ENCODE measurements at places on chromosomes 4 and X.
A peak's percentile ranks its signal among the peaks of the same experiment; 100 is the strongest.

- peak; percentile 11 for DNase-seq
These were observed 25.7 kb downstream of the ACSL4 start for GRCh38 chrX:109707319-109707718.

DNA sequence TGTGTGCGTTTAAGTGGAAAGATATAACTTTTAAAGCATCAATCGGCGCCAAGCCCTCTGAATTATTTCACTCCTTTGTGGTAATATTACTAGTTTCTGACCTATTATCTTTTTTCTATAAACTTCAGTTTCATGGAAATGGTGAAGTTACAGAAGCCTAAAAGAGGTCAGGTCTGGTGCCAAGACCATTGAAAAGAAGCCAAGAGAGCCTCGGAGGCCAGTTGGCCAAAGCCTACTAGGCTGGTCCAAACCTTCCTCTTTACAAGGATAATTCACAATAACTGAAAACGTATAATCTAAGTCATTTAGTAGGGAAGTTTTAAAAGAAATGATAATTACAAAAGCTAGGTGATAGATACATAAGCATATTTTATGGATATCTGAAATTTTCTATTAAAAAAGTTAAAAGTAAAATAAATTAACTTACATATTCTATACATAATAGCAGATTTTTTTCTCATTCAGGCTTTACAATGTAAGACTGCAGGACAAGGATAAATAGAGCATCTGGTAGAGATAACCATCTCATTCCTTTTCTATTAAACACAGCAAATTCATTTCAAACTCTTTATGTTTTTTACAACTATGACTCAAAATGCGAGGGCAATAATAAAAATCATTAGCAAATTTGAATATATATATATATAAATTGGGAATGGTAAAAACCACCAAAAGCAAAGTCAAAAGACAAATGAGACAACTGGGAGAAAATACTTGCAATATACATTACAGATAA is 49.2 kb downstream of the WDFY3 start:
- DNase-seq, result no peak

GRCh38 chr4:139849219-139849618 is 183.6 kb downstream of the MGST2 start:
- DNase-seq, result no peak

DNA sequence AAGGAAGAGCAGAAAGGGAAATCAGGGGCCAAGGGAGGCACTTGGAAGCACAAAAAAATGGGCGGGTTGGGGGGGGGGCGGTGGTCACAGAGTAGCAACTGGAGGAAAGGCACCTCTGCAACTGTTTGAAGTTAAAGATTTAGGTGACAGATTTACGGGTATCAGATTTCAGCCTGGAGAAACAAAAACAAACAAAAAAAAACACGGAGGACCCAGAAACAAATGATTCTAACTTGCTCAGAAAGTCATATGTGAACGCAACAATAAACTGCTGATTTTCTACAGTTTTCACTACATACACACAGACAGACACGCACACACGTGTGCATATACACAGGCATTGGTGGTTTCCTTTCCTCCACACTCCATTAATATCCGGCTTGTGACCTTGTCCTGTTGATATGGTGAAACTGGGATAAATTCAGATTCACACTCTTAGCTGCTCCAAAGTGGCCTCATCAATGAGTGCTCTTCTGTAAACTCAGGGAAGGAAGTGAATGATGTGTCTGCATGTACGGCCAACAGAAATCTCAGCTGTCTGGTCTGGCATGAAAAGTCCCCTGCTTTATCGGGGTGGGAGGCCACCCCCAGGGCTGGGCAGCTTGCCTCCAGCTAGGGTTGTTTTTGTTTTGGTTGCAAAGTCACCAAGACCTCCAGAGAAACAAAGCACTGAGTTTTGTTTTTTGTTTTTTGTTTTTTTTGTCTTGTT is 54.3 kb downstream of the CHST7 start:
- no peak for DNase-seq

DNA sequence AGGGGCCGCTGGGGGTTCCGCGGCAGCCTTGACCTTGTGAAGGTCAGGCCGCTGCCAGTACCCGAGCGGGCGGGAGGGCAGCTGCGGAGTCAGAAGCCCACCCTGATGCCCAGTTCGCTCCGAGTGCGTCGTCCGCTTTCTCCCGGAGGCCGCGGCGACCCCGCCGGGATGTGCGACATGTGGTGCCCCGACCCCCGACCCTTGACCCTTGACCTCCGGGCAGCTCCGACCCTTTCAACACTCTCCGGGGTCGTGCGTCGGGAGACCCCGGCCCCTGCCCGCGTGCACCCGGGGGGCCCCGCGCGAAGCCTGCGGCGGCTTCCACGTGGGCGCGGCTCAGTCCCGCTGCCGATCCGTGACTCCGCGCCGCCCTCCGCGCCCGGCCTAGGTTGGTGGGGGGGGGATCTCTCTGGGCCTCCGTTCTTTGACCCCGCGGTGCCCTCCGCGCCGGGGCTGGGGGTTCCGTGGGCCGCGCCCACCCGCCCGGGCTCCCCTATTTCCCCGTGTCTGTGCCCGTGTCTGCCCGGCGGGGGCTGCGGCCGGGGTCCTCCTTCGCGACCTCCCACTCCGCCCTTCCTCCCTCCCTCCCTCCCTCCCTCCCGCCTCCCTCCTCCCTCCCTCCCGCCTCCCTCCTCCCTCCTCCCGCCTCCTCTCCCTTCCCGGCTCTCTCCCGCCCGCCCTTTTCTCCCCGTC is 609 bp upstream of the SLC25A6 start:
- no peak for DNase-seq

- DNase-seq, result no peak
These were observed 36.9 kb upstream of the TENM3 start for GRCh38 chr4:182206266-182206665.

DNA sequence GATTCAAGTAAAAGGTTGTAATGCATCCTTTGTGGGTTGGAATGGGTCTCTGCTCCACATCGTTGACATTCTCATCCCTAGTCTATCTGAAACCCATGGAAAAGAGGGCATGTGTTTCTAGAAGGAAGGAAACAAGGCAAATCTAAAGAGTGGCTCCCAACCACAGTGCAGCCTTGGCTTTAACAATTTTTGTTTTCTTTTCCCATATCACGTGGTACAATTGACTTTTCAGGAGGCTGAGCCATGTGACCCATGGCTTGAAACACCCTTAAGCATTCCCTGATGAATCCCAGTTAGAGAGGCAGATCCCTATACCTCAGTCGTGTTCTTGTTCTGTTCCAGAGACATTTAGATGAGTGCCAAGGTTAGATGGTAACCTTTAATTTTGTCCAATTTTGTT is 12.8 kb downstream of the DCUN1D4 start:
- DNase-seq, result no peak

DNA sequence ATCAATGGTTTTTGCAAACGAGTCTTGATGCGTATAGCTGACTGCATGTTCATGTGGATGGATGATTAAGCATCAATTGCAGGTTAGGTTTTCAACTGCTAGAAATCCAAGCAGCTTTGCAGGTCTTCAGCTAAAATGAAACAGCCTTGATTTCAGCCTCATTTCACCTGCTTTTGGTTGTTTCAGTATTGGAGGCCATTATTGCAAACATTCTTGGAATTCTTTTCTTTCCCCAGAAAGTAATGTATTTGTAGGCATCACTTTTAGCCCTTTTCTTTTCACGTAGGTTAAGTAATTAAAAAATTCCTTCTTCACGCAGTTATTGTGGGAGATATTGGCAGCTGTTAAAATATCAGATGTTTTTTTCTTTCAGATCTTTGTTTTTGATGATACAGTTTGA is 8.8 kb downstream of the ZAR1 start:
- no peak for DNase-seq

- no peak for DNase-seq
These were observed 40.3 kb downstream of the ATP2B3 start for GRCh38 chrX:153557618-153558355.

GRCh38 chr4:187603093-187604025 is 392.2 kb upstream of the ZFP42 start:
- DNase-seq, result no peak

DNA sequence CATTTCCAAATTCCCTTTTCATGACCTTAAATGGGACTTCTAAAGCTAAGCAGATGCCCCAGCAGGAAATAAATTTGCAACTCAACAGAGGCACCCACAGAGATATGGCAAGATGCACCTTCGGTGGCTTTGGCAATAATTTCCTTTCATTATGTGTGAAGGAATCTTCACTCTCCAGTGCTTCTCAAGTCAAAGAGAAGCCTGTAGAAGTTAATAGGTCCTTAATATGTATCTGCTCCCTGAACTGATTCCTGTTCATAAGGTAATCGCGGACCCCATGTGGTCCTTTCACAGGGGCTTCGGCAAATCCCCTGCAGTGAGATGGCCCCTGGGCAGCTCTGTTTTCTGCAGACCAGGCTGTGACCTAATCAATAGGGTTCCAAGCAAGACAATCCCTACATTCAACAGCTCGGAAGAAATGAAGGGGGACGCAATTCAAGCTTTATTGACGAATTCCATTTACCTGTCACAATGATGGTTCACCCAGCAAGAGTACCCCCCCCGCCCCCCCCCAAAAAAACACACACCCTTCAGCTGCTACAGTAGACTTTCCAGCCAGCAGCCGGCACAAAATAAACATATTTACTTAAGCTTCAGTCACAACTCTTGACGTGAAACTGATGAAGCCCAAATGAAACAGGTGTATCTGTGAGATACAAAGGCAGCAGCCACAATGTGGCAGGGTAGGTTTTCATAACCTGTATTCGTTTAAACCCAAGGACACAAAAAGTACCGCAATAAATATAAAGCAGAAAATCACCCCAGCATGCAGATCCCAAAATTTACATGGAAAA is 35.3 kb downstream of the FAT1 start:
- DNase-seq, result no peak

DNA sequence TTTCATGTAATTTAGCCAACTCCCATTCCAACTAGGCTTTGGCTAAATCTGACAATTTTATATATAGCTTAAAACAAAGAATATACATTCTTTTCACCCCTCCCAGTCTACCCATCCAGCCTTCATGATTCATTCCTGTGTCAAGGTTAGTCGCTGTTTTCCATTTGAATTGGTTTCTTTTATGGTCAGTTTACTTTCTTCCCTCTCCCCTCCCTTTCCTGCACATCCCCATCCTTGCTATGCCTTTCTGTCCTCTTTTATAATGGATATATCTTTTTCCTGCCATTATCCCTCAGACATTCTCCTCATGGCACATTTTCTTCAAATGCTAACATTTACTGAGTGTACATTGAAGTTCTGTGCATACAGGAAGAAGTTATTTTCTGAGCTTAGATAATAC is 4.7 kb downstream of the ZXDB start:
- DNase-seq, result no peak

GRCh38 chrX:69046996-69047490 is 118.2 kb downstream of the PJA1 start:
- no peak for DNase-seq

DNA sequence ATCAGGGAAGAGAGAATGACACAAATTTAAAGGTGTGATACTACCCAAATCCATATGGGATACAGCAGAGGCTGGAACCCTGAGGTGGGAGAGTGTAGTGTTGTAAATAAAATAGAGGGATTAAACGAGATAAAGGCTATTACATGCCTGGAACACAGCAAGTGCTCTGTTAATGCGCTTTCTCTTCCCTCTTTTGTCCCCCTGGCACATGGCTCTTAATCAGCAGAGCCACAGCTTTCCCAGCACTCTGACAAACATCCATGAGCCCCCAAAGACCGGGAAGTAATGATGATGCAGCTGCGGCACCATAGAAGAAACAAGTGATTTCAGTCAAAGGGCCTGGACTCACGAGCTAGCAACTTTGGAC is 85.9 kb downstream of the RASL11B start:
- DNase-seq, result no peak

- peak; percentile 18 for DNase-seq
These were observed 79.7 kb upstream of the PRPS2 start for GRCh38 chrX:12711435-12712040.

GRCh38 chrX:70292788-70293187 is 2.9 kb downstream of the KIF4A start:
- DNase-seq, result no peak

DNA sequence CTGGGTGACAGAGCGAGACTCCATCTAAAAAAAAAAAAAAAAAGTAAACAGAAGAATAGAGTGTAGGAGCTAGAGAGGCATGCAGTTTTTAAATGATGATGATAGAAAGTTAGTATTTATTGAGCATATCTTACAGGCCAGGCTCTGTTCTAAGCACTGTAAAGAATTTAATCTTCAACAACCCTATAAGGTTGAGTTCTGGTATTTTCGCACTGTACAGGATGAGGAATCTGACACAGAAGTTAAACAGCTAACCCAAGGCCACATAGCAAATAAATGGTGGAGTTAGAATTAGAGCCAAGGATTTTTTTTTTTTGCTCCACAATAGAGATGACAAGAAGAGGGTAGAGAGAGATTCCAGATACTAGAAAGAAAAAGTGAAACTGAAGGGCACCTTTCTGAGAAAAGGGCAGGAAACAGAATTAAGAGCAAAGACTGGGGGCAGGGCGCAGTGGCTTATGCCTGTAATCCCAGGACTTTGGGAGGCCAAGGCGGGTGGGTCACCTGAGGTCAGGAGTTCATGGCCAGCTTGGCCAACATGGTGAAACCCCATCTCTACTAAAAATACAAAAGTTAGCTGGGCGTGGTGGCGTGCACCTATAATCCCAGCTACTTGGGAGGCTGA is 56.1 kb downstream of the KLHL5 start:
- peak; percentile 70 for DNase-seq
